ENCODE measurements at places on chromosomes 2 and 18.
A peak's percentile ranks its signal among the peaks of the same experiment; 100 is the strongest.

GRCh38 chr2:149021271-149021719 lies 17.2 kb upstream of the LYPD6B start:
- no peak for DNase-seq

DNA sequence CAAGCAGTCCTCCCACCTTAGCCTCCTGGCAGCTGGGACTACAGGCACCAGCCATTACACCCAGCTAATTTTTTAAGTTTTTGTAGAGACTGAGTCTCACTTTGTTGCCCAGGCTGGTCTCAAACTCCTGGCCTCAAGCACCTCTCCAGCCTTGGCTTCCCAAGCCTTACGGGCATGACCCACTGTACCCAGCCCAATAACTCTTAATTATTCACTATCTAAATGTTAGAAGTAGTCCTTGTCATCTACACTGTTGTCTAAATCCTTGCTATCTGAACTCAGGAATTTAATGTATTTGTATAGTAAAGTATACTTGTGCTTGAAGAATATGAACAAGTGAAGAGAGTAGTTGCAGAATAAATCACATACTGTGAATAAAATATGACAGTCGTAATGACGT lies 37.9 kb upstream of the NBEAL1 start:
- no peak for DNase-seq

- no peak for DNase-seq
Observed at GRCh38 chr2:94872676-94873361, 1.6 kb downstream of the TEKT4 start.

DNA sequence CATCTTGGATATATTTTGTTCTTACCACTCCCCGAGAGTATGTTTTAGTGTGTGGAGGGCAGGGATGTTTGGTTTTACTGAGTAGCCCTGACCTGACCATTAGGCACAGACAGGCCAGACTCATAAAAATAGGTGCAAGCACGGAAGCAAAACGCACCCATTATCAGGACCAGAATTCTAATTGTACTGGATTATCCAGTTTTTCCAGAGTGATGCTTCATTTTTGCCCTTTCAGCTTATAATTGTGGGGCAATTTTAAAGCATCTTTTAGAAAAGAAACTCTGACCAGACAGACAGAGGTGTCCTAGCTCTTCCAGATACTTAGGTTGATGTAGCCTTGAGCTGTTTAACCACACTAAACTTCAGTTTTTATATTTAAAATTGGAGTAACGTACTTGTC lies 4.4 kb downstream of the NCOA1 start:
- DNase-seq, result no peak

DNA sequence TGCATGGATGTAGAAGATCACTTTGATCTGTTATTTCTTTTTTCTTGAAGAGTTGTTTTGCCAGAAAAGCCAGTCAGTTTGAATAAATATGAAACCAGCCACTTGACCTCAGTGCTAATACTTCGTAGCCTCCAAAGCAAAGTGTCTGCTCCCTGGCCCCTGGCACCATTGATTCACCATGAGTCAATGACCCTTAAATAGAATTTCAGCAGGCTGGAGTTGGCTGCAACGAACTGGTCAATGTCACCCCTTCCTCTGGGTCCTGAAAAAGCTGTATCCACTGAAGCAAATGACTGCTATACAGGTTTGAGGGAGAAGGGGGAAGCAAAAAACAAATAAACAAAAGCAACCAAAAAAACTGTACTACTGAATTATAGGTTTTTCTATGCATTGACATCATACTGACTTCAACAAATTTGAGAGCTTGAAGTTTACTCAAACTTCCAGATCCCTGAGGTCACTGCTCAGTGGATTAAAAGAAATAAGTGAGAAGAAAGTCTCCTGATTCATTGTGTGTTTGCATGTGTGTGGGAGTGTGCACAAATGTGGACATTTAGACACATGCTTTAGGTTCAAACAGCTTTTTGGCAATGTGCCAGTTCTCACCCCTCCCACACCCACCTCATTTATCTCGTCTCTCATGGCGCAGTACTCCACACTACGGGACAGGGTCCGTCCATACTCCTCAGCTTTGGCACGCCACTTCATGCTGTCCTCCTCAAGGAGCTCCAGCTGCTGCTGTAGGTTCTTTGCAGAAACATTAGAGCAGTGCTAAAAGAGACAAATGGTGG lies 58.1 kb upstream of the TTN start:
- no peak for DNase-seq

DNA sequence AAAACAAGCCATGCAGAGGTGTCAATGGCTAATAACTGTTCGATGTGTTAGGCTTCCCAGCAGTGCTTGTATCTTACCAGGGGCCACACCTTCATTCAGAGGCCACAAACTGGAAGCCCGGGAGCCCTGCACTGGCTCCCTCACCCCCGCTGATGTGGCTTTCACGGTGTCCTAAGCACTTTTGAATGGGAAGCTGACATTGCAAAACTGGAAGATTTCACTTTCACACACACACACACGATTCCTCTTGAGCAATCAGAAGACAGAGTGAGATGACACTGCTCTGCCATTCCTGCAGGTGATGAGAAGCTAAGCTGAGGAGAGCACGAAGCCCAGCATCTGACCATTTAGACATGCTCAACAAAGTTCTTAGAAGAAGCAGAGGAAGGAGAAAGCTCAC lies 8.6 kb upstream of the ZNF407 start:
- DNase-seq, result peak; percentile 17

- no peak for DNase-seq
Observed at GRCh38 chr2:85828725-85829124, 60.1 kb downstream of the ST3GAL5 start.

DNA sequence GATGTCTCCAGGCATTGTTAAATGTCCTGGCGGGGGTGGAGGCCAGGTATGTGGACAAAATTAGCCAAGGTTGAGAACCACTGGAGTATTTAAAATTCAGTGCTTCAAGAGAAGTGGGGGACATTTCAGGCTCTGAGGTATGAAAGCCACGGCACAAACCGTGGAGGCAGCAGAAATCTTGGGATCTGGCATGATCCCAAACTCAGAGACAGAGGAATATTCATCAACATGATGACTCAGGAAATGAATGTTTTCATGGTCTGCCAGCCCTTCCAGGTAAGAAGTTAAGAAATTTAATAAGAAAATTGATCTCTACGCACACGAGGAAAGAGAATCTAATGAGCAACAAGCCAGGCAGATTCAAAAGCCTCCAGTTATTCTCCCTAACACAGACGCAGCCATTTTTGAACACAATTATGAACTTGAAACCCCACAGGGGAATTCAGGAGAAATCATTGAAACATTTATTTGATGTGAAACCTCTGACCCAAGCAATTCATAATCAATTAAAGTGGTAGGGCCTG lies 11.3 kb upstream of the GRP start:
- DNase-seq, result no peak

GRCh38 chr2:230449901-230450467 lies 34.0 kb downstream of the SP100 start:
- no peak for DNase-seq

DNA sequence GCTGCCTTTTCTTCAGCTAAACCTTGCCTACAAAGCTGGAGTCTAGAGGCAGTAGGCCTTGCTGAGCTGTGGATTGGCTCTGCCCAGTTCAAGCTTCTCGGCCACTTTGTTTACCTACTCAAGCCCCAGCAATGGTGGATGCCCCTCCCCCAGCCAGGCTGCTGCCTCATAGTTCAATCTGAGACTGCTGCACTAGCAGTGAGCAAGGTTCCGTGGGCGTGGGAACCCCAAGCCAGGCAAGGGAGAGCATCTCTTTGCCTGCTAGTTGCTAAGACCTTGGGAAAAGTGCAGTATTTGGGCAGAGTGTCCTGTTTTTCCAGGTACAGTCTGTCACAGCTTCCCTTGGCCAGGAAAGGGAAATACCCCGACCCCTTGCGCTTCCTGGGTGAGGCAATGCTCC lies 68.9 kb downstream of the VAPA start:
- DNase-seq, result no peak

GRCh38 chr2:207184348-207184747 lies 18.6 kb upstream of the KLF7 start:
- DNase-seq, result no peak

GRCh38 chr18:38923540-38923939 lies 1357.9 kb upstream of the CELF4 start:
- no peak for DNase-seq

GRCh38 chr2:23828986-23829385 lies 97.9 kb downstream of the ATAD2B start:
- peak; percentile 63 for DNase-seq

- no peak for DNase-seq
Observed at GRCh38 chr2:136766073-136766404, 694 bp downstream of the THSD7B start.

DNA sequence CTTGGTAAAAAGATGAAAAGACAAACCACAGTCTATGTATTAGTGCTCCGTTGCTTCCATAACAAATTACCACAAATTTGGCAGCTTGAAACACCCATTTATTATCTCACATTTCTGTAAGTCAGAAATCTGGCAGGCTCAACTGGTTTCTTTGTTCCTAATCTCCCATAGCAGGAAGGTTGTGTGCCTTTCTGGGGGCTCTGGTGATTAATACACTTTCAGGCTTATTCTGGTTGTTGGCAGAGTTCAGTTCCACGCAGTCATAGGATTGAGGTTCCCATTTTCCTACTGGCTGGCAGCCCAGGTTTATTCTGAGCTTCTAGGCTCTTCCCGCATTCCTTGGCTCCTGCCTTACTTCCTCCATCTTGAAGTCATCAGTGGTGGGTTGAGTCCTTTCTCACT lies 189.3 kb downstream of the ANAPC1 start:
- peak; percentile 27 for DNase-seq

DNA sequence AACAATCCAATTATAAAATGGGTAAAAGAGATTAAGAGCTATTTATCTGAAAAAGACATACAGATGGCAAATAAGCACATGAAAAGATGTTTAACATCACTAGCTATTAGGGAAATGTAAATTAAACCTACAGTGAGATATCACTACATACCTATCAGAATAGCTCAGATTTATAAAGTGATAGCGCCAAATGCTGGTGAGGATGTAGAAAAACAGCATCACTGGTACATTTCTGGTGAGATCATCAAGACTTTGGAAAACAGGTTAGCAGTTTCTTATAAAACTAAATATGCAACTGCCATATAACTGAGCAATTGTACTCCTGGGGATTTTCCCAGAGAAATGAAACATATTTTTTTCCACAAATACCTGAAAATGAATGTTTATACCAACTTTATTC lies 100.4 kb downstream of the ACOXL start:
- DNase-seq, result no peak

DNA sequence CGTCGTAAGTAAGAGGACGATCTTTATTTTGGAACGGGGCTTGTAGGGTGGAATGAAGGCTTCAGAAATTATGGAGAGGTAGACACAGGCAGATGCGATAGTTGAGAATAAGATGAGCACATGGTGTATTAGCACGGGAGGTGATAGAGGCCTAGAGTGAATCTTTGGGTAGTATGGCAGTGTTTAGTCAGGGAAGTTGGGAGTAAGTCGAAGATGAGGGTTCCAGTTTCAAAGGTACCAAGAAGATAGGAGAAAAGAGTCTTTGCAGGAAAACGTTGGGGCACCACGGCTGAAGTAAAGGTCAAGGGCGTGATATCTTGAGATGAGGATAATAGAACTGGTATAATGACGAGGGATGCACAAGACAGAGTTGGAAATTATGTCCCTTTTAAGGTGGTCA lies 654 bp downstream of the PIK3C3 start:
- no peak for DNase-seq

- peak; percentile 48 for DNase-seq
Observed at GRCh38 chr2:47869859-47870595, 36.3 kb downstream of the FBXO11 start.

DNA sequence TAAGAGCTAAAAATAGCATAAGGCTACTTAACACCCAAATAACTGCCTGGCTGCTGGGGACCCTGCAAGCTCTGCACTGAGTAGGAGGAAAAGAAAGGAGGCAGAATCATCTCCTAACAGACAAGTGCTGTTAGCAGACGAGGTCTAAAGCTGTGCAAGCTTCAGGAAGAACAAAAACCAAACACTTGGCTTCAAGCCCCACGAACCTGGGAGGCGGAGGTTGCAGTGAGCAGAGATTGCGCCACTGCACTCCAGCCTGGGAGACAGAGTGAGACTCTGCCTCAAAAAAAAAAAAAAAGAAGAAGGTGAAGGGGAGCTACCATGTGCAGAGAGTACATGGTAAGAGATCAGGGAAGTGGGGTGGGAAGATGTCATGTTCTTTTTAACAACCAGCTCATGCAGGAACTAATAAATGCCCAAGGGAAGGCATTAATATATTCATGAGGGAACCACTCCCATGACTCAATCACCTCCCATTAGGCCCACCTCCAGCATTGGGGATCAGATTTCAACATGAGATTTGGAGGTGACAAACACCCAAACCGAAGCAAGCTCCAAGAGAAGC lies 28.8 kb upstream of the INO80C start:
- DNase-seq, result peak; percentile 67

- no peak for DNase-seq
Observed at GRCh38 chr2:217804791-217805667, 197.8 kb downstream of the TNS1 start.
